ENCODE measurements at places on chromosomes 5 and 9.

DNA sequence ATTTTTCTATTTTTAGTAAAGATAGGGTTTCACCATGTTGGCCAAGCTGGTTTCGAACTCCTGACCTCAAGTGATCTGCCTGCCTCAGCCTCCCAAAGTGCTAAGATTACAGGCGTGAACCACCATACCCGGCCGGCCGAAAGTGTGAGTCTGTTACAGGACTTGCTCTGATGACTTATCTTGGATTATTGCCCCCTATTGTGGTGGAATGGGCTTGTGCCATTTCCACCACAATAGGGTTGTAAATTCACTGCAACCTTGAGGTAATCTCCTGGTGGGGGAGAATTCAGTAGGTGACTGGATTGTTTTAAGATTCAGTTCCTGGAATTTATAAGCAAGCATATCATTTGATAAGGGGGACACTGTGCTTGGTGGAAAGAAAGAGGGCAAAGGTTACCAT is 15.0 kb upstream of the HMGCR start:
- peak; percentile 58 for DNase-seq

DNA sequence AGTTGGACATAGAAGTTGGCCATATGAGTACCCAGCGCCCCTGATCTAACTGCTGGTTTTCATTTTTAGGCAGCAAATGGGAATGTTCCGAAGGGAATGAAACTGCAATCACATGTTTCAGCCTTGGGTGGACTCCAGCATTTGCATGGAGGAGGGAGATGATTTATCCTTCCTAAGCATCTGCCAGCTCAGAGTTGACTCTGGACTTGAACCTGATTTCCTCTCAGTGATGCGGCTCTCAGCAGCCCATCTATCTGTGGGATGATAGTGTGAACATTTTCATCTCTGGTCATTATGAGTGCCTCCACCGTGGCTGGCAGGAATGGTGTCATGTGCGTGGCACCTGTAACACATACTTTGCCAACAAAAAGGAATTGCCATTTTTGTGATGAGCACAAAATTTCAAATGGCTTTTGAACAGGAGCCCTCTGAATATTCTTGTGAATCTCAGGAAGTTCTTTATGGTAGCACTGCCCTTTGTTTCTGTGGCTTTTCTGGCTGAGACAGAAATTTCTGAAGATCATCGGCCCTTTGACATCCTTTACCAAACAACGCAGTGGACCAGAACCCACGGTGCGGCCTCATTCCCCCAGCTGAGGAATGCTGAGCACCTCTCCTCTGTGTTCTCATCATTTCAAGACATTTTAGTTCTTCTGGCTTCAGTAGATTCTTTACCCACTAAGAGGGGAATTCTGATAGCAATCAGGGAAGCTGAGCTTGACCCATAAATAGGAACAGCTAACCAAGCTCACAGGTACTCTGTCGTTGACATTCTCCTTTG is 28.5 kb downstream of the FUBP3 start:
- no peak for DNase-seq

GRCh38 chr5:64634997-64635686 is 55.2 kb upstream of the SHISAL2B start:
- DNase-seq, result no peak

GRCh38 chr5:172283862-172284610 is 472 bp upstream of the UBTD2 start:
- peak; percentile 87 for DNase-seq

- no peak for DNase-seq
These were observed 66.6 kb downstream of the YIPF5 start for GRCh38 chr5:144103611-144104485.

Data from H9 (cell line).